Vein endothelial cell (primary cell): ENCODE measurements at places on chromosomes 12 and 14. TPM values are rescaled to one million over a fixed set of nuclear protein-coding genes. Genes with fewer than 3 reads are reported as not detected.

CACNB3 gene
- 26.1 and 34.0 TPM in 2 replicates for total RNA-seq

OR6C74 gene
- not detected in 2 replicates for total RNA-seq

FLRT2 gene
- 254 and 342 TPM in 2 replicates for total RNA-seq

CRADD gene
- total RNA-seq, result 12.3 and 14.0 TPM in 2 replicates

KLHL28 gene
- 7.8 and 9.9 TPM in 2 replicates for total RNA-seq

NKX2-1 gene
- not detected in 2 replicates for total RNA-seq

C14orf119 gene
- 37.7 and 45.7 TPM in 2 replicates for total RNA-seq

DCN gene
- 1.3 and 1.4 TPM in 2 replicates for total RNA-seq
